ENCODE measurements at places on chromosomes 4 and X.

DNA sequence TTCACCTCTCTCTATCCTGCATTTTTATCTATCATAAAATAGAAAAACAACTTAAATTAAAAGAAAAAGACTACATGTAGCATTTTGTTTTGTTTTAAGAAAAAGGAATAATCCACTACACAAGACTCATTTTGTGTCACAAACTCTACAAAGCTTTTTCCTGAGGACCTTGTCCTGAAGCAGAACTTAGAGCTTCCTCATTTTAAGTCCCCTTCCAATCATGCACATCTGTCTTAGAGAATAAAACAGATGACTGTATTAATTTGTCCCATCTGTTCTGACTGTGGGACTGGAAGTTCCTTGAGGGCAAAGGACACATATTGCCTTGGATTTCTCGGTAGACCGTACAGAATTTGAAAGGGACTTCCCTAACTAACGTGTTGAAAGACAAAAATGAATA, 218.5 kb downstream of the COL25A1 start:
- no peak for DNase-seq

GRCh38 chrX:47489507-47490275, 6.7 kb upstream of the ZNF41 start:
- DNase-seq = no peak

GRCh38 chr4:138249132-138249531, 7.0 kb upstream of the SLC7A11 start:
- no peak for DNase-seq

DNA sequence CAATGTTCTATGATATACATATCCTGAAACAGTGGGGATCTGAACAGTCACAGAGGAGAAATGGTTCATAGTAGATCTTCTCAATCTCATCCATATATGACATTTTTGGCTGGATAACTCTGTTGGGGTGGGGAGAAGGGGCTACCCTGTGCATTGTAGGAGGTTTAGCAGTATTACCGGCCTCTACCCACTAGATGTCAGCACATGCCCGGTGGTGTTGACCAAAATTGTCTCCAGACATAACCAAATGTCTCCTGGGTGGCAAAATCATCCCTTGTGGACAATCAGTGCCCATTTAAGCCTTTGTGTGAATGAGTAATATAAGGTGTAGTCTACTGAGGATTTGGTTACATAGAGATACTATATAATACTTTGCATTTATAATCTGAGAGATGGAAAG, 89.9 kb downstream of the PLS3 start:
- DNase-seq = peak; percentile 33

DNA sequence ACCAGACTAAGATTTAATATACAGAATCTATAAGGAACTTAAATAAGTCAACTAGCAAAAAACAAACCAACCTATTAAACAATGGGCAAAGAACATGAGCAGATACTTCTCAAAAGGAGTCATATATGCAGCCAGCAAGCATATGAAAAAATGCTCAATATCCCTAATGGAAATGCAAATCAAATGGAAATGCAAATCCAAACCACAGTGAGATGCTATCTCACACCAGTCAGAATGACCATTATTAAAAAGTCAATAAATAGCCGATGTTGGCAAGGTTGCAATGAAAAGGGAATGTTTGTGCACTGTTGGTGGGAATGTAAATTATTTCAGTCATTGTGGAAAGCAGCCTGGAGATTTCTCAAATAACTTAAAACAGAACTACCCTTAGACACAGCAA, 97.0 kb upstream of the SLC6A14 start:
- no peak for DNase-seq

DNA sequence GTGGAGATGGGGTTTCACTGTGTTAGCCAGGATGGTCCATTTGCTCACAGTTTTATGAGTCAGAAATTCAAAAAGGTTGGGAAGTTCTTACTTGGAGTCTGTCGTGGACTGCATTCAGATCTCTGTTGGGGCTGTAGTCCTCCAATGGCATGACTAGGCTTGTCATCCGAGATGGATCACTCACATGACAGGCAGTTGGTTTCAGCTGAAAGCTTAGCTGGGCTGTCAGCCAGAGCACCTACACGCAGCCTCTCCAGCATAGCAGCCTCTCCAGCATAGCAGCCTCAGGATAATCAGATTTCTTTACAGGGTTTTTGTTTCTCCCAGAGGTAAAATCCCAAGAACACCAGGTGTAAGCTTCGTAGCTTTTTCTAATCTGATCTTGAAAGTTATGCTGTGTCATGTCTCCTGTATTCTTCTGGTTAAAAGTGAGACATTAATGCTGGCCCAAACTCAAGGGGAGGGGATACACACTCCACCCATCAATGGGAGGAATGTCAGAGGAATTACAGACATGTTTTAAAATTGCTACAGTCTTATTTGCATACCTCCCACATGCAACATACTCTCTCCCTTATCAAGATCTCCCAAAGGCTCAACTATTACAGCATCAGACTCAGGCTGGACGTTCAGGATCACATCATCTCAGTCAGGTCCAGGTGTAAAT, 31.6 kb upstream of the SOD3 start:
- DNase-seq = peak; percentile 7

- DNase-seq = no peak
Observed at GRCh38 chr4:11608992-11609391, 180.3 kb upstream of the HS3ST1 start.

DNA sequence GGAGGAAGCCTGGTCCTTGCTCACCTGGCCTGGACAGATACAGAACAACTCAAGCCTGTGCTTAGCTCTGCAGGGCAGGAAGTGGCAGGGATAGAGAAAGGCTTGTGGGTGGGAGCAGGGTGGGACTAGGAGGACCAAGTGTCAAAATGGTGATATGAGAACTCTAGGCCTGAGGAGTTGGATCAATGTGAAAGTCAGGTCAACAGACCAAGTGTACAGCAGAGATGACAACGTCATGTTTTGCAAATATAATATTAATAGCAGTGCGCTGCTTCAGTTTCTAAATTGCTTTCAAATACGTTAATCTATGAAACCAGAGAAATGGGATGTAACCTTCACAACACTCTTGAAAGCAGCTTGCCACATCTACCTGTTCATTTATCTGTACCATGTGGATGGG, 114.2 kb upstream of the MAP3K15 start:
- DNase-seq = no peak

- no peak for DNase-seq
Observed at GRCh38 chr4:128606173-128606572, 203.3 kb upstream of the JADE1 start.

DNA sequence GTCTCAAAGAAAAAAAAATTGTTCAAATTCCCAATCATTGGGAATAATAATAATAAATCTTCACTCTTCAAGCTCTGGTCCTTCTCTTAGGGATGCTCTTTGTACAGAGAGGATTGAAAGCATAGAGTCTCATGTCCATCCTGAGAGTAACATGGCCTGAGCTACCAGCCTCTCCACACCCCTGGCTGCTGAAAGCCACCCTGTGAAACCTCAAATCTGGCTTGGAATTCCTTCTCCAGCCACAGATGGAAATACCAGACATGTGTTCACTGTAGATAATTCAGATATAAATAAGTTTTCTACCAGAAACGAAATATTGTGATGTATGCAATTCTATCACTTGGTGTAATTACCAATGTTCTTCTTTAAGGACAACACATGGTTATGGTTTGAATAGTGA, 140.6 kb downstream of the ARSF start:
- no peak for DNase-seq

GRCh38 chr4:46387956-46388355, 2.0 kb downstream of the GABRA2 start:
- DNase-seq = no peak

DNA sequence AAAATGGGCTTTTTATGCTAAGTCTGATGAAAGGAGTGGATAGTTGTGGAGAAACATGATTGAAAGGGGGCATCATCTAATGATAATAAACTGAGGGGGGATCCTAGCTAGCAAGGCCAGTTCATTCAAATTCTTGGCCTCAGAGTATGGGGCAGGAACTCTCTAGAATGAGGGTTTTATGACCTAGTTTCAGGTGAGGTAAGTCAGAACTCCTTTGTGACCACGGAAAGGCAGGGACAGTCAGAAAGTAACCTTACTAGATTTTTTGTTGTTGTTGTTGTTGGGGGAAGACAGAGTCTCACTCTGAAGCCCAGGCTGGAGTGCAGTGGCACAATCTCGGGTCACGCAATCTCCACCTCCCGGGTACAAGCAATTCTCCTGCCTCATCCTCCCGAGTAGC, 1.5 kb upstream of the PAQR3 start:
- DNase-seq = no peak

DNA sequence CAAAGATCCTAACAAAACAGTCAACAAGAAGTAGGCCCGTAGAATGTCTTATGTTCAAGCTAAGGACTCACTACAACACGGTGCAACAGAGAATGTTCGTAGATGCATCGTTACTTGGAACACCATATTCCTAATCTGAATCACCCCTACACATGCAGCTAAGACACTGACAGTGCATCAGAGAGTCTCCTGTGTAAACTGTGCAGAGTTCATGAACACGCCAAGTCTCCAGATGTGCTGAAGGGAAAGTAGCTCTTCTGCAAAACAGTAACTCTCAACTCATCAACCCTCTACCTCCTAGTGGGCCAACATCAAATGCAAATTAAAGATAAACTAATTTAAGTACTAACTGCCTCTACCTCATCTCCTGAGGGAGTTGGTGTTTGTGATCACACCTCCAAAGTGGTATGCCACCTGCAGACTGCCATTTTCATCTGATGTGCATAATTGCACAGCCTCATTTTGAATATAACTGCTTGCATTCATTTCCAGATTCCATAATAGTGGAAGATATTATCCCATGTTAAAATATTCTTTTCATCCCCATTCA, 73.5 kb downstream of the MOSPD2 start:
- DNase-seq = no peak

DNA sequence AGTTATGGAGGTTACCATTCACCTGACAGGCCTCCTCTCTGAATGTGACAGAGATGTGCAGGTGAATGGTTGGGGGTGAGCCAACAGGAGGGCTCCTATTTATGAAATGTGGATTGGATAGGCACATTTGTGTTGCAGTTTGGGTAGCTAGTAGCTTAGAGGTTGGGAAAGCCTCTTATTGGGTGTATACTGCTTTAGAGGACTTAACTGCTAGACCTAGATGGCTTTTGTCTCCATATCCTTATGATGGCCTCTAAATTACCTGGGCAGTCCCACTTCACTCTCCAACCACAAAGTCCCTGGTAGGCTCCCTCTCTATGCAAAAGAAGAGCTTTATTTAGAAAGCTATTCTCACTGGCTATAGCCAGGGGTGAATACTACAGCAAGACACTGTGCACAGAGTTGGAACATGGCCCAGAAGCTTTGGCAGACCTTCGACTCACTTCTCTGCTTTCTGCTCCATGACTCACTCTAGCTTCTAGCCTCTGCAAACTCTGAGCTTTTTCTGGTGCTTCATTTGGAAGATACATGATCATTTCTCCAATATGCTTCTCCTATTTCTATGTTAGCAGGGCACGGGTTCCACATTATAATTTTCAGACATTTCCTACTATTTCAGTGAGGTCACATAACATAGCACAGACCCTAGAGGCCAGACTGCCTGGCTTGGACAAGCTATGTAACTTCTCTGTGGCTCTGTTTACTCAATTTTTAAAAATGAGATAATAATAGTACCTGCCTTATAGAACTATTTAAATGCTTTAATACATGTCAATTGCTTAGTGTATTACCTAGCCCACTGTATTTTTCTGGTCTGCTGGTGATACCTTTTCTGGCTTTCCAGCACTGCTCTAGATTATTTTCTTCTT, 6.0 kb upstream of the VGLL1 start:
- DNase-seq = peak; percentile 7

- DNase-seq = no peak
Observed at GRCh38 chr4:169098969-169099690, 89.1 kb upstream of the CBR4 start.

- no peak for DNase-seq
Observed at GRCh38 chr4:152785639-152786615, 6.2 kb downstream of the ARFIP1 start.

- DNase-seq = peak; percentile 79
Observed at GRCh38 chr4:90002441-90003062, 107.9 kb downstream of the MMRN1 start.

DNA sequence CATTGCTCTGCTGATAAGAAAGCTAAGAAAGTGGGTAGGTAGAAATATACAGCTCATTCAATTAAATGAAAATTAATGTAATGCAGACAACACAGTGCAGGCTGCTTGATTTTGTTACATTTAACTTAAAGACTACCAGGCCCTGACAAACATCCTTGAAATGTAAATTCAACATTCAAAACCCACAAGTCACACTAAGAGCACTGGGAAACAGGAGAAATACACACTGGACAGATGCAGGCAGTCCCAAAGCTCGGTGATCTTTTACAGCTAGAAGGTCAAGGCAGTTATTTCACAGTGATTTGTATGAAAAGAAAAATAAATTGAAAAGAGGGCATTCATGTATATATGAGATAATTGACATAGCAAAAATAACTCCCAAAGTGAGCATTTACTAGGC, 94.3 kb upstream of the PLAC1 start:
- DNase-seq = no peak

- DNase-seq = no peak
Observed at GRCh38 chr4:48620093-48620492, 130.0 kb downstream of the ZAR1 start.
